Activated T-cell treated with anti-CD3 and anti-CD28 coated beads for 24 hours (primary cell): ENCODE measurements at places on chromosomes 13 and 19.

DNA sequence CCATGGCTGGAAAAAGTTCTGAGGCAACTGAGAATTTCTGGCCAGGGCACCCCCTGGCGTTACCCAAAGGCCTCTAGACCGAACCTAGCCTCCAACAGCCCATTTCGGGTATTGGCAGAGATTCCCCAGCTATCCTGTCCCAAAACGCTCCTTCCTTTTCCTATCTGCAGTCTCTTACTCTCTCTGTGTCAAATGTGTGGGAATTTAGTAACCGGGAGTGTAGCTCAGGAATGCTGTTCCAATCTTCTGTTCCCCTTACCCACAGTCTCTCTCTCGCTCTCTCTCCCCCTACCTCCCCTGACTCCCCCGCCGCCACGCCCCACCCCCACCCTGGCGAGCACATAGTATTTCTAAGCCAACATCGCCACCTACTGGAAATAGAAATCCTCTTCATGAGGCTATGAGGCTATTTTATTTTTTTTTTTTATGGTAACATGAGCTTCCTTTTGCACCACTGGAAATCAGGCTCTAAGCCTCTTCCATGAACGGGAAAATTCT is 27.0 kb downstream of the OXGR1 start:
- DNase-seq = no peak

DNA sequence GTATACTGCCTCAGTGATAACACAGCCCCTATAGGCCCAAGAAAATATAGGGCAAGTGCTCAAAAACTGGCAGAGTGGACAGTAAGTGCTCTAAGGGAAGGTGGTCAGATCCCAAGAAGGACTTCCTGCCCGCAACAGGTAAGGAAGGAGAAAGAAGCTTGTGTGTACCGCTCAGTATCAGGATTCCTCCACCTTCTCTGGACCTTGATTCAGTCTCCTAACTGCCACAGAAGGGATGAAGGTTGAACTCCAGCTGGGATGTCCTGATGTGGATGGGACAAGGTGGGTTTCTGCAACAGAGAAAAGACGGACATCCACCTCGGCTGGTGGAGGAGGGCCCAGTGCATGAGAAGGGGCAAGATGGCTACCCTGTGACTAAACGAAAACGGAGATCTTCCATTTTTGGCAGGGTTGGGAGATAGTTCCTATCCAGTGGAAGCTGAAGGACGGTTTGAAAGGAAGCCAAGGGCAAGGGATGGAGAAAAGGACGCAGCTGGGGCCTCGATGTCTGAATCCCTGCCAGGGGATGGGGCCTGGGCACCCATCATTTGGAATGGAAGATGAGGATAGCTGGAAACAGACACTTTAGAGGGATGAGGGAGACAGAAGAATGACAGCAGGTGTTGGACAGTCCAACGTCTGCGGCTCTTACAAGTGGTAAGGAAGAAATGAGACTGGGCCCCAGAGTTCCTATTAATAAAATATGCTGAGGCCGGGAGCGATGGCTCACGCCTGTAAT is 1.3 kb upstream of the ATF5 start:
- no peak for DNase-seq

DNA sequence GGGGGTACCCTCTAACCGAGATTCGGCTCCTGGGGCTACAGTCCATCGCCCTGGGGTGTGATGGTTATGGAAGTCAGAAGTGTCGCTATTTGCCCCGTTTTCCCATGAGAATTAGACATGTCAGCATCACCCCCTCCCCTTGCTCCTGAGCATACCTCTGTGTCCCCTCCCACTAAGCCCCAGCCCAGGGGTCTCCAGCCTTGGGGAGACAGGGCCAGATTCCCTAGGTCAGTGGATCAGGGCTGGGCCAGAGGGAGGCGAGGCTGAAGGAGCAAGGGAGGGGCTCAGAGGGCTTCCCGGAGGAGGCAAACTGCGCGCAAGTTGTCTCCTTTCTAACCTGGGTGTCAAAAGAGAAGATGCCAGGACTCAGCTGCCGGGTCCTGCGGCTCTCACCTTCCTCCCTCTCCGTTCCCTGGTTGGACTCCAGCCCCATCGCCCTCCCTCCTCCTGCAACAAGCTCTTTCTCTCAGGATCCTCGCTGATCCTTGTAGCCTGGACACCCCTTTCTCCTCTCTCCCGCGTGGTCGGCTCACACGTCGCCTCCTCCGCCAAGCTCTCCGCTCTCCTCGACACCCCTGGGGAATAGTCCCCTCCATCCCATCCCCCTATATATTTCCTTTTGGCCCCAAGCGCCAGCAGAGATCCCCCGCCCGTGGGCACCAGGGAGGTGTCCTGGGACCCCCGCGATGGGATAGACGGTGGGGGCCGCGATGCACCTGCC is 459 bp upstream of the TMEM59L start:
- DNase-seq = no peak

DNA sequence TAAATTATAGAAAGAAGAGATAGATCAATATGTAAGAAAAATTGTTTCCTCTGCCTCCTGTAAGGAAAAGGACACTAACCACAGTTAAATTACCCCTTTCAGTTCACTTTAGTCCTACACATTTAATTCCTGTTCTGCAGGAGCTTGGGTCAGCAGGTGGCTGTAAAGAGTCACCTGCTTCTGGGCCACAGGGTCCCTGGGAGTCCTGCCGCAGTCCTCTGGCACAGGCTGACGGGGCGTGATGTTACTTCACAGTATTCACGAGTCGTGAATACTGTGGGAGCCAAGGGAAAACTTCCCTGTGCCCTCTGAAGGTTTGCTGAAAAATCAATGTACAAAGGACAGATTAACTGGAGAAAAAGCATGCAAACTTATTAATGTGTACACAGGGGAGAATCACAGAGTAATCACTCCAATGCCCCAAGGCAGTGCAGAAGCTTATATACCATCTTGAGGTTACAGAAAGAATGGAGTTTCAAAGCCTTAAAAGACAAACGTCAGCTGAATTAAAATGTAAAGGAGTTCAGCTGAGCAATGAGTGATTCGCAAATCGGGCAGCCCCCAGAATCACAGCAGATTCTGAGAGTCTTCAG is 125.8 kb upstream of the TMTC4 start:
- DNase-seq = no peak

- no peak for DNase-seq
These were observed 15.4 kb downstream of the UBXN6 start for GRCh38 chr19:4441994-4442818.

- DNase-seq = no peak
These were observed 2.1 kb upstream of the CNFN start for GRCh38 chr19:42392165-42392564.
